ENCODE measurements at places on chromosomes 2 and 18. TPM values are rescaled to one million over a fixed set of nuclear protein-coding genes. Genes with fewer than 3 reads are reported as not detected.

DNA sequence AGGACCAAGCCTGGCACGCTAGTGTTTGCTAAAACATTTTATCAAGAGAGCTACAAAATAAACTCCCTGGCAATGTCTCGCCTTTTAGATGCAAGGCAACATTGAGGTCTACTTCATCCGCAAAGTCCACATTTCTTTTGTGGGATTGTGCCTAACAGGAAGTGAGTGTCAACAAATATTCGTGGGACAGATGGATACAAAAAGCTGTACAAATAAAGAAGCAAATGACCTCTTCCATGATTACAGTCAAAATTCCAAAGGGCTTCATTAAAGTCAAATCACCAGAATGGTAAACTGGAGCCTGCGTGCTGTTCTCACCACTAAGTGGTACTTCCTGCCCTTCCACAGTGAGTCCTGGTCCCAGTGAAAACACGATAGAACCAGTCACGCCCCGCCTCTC is 40.4 kb downstream of the L3MBTL4 start:
- DNase-seq = no peak

DNA sequence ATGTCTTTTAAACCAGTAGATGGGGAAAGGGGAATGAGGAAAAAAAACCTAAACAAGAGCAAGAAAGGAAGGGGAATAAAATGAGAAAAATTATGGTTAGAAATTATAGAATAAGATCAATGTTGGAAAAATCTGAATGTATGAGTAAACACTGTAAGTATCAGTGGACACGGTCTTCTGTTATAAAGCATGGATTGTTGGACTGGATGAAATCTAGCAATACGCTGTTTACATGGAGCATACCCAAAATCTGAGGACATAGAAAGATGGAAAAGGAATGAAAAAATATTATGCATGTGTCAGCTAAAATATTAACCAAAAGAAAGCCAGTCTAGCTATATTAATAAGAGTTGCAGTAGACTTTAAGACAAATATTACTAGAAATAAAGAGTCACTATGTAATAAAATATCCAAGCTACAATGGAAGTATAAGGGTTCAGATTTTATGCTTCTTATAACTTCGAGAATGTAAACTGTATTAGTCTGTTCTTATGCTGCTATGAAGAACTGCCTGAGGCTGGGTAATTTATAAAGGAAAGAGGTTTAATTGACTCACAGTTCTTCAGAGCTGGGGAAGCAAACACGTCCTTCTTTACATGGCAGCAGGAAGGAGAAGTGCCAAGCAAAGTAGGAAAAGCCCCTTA is 32.4 kb downstream of the DDX1 start:
- DNase-seq = no peak

DNA sequence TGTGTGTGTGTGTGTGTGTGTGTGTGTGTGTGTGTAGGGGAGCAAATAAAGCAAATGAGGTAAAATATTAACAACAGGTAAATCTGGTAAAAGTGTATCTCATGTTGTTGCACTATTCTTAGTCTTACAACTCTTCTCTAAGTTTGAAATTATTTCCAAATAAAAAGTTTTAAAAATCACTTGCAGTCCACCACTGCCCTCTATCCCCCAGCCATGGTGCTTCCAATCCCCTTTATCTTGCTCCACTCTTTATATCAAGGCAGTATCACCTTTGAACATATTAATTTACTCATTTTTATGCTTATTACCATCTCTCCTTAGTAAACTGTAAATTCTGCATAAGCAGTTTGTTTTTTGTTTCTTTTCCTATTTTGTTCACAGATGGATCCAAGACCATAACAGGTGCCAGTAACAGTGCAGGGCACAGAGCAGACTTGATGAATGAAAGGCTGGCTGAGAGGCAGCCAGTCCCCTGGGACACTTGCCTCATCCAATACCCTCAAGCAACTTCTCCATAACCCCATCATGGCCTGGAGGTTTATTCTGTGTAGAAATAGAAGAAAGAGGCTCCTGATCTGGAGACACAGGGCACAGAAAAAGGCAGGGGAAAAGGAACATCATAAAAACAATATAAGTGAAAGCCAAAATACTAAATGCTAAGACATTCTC is 67.6 kb downstream of the LDAH start:
- DNase-seq = no peak

DNA sequence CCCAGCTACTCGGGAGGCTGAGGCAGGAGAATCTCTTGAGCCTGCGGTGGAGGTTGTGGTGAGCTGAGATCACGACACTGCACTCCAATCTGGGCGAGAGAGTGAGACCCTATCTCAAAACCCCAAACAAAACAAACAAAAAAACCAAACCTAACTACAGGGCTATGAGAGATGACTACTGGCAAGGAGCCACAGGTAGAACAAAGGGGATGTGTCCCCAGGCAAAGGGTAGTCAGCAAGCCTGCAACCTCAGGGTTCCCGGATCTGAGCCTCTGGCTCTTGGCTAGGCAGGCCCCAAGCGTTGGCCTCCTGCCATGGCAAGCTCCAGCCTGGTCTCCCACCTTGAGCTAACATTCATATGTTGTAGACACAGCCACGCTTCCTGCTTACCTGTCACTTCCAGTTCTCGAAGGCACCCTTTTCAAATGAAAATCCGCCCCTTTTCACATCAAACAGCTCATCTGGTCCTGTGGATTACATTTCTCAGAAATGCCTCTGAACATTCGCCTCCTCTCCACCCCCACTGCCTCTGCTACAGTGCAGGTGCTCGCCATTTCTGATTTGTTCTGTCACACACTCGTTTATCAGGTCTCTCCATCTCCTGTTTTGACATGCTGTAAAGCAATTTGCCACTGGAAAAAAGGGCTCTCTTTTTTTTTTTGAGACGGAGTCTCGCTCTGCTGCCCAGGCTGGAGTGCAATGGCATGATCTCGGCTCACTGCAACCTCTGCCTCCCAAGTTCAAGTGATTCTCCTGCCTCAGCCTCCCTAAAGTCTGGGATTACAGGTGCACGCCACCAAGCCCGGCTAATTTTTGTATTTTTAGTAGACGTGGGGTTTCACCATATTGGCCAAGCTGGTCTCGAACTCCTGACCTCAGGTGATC is 13.1 kb upstream of the ACTR3 start:
- no peak for DNase-seq

GRCh38 chr2:94870440-94871225 is 597 bp upstream of the TEKT4 start:
- DNase-seq = no peak

DNA sequence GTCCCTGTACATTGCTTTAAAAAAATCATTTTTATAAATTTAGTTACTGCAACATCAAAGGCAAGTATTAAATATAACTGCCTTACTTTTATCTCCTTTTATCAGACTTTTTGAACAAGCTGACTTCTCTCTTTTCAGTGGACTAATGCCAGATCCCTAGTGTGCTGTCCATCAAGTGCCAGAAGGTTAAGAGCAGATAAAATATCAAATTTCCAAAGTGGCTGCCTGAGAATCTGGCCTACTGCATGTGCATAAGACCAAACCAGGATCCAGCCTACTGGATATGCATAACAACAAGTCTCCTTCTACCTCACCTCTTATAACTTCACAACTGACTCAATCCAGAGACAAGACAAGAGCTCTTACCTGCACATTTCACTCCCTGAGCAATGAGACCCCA is 59.8 kb upstream of the CHRNA1 start:
- DNase-seq = no peak

- DNase-seq = no peak
Measured at GRCh38 chr2:219417374-219417773, 803 bp upstream of the DES start.

DNA sequence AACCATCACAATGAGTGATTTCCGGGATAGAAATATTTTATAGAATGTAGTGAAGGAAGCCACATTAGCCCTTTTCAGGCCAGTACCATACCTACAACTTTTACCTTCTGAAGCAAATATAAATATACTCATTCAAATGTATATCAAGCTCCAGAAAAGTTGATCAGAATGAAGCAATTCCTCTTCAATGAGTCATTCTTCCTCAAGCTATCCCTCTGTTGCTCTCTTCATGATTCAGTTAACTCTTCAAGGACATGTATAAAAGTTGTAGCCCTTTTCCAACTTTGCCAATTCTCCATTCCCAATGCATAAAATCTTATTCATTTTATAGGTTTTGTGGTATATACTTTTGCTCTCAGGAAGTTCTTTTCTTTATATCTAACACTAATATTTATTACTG is 242.1 kb upstream of the RGPD4 start:
- no peak for DNase-seq

TNFRSF11A gene
- total RNA-seq = 3.5 TPM

FAM161A gene
- total RNA-seq = 2.9 TPM

LHCGR gene
- total RNA-seq = not detected
